Breast epithelium (tissue), 4 donors: ENCODE measurements at places on chromosomes 13 and 19. TPM values are rescaled to one million over a fixed set of nuclear protein-coding genes. Genes with fewer than 3 reads are reported as not detected.

- DNase-seq, result no peak
Observed at GRCh38 chr13:30429235-30429634, 6.9 kb downstream of the UBE2L5 start.

GRCh38 chr13:48906200-48906599 lies 69.5 kb upstream of the FNDC3A start:
- no peak for DNase-seq

GRCh38 chr19:33064792-33065550 lies at the start of gene RHPN2:
Gene RHPN2, minus strand, starts transcription at chr19:33064888. Its CDS starts 36 bp downstream, at chr19:33064852.
- no peak for DNase-seq

GRCh38 chr13:45951724-45952123 lies 100.2 kb upstream of the SIAH3 start:
- DNase-seq, result no peak

DNA sequence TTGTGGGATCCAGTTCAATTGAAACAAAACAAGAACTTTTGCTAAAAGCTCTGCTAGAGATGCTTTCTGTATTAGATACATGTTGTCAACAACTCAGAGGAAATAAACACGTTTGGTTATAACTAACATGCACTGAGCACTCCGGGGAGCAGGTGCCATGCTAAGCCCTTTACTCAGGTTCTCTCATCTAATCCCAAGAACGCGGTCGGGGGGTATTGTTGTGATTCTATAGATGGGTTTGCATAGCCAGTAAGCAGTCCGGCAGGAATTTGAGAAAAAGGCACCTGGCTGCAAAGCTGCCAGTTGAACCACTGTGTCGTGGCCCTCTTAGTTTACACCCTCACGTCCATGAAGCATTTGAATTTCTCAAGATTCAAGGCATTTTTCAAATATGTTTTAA lies 24.3 kb upstream of the SPACA7 start:
- DNase-seq, result no peak

DNA sequence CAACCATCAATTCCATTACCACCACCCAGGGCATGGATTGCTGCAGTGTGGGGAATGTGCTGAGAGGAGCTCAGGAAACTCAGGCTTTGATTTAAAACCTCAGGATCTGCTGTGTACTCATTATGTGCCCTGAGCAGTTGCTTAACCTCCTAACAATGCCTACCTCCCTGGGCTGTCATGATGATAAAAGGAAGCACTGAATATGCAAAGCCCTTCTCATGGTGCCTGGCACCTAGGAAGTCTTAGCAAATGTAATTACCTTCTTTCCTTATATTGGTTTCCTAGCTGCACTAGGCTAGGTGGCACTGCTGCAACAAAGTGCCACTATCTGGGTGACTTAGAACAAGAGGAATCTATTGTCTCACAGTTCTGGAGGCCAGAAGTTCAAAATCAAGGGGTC lies 62.2 kb downstream of the KCTD12 start:
- no peak for DNase-seq

DNA sequence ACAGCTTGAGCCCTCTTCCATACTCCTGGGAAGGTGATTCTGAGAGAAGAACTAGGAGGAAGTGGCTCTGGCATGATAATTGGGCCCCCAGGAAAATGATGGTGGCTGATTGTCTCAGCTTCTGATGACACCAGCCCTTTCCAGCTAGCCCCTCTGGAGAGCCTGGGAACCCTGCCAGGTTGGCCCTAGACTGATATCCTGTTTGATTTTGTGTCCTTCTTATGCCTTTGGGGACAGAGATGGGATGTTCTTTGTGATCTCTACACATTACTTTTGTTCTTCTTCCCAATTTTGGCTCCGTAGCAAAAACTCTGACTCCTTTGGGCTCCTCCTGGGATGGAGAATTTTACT lies 39.7 kb downstream of the ERICH6B start:
- no peak for DNase-seq

DNA sequence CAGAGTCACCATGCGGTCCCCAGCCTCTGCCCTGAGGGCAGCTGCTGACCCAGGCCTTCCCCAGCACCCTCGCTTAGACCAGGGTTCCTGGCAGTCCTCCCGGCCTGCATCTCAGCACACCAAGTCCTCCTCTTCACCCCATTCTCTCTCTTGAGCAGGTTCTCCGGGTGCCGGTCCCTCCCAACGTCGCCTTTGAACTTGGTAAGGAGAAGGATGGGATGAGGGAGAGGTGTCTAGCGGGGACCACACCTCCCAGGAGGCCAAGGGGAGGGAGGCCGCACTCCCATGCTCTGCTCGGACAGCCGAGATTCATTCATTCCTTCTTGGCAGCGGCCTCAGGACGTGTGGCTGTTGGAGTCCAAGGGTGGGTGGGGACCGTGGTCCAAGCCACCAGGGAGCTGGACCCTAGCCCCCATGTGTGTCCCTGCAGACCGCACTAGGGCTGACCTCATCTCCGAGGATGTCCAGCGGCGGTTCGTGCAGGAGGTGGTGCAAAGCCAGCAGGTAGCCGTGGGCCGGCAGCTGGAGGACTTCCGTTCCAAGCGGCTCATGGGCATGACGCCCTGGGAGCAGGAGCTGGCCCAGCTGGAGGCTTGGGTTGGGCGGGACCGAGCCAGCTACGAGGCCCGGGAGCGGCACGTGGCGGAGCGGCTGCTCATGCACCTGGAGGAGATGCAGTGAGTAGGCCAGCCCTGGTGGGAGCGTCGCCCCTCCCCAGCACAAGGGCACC lies 9.4 kb downstream of the ARHGEF1 start:
- no peak for DNase-seq

- DNase-seq, result no peak
Observed at GRCh38 chr13:69545551-69545950, 562.1 kb upstream of the ATXN8OS start.

DNA sequence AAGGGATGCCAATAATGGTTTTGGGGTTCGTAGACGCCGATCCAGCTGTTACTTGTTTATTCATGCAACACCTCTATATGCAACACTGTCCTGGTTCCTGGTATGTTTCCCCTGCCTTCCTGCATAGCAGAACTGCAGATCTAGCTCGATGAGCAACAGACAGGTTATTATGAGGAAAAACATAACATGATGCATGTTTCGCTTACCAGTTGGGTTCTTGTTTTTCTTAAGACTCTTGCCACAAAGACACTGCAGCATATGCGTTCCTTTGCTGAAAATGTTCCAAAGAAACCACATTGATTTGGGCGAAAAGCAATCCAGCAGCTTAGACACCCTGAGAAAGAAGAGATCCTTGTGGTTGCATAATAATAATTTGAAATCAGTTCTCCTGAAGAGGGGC lies 583 bp downstream of the FGF14 start:
- no peak for DNase-seq

DNA sequence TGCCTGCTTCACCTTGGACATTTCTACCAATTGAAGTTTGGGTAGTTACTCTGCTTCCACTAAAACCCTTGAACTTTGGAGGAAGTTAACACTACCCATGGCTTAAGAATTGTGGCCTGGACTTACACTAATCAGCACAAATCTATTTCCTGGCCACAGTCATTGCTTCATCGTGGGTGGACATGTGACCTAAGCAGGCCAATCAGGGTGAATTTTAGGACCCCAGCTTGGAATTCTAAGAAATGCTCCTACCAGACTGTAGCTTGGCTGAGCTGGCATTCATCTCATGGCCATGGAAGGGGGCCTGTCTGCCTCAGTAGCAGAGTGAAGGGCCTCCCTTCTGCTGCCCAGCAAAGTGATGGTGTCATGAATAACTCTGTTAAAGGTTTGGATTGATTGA lies 58.3 kb upstream of the SLC15A1 start:
- no peak for DNase-seq

The PCDH17 gene
- total RNA-seq, result 5.9 TPM

The ZNF628 gene
- total RNA-seq, result 2.1 TPM

The KRTDAP gene
- total RNA-seq, result not detected

The PCDH8 gene
- not detected for total RNA-seq

The TDRD12 gene
- total RNA-seq, result 2.0 TPM

The CD22 gene
- 4.8 TPM for total RNA-seq
